Left kidney (tissue), 8 donors: ENCODE measurements at places on chromosomes 16 and 17. TPM values are rescaled to one million over a fixed set of nuclear protein-coding genes. Genes with fewer than 3 reads are reported as not detected.

GRCh38 chr16:2857451-2858244 is at the start of gene PRSS22:
Gene PRSS22 (minus strand): TSS chr16:2858170. CDS start chr16:2858104, 66 bp downstream.
- no peak for DNase-seq

GRCh38 chr17:58233543-58233942 is 4.8 kb upstream of the LPO start:
- DNase-seq, result no peak

GRCh38 chr16:24538756-24539294 is 541 bp upstream of the RBBP6 start:
- DNase-seq, result no peak

HAP1 gene
- polyA plus RNA-seq, result 1.3 TPM

PRAC2 gene
- not detected for polyA plus RNA-seq
